ENCODE measurements at places on chromosomes 13 and 19.

- no peak for DNase-seq
Measured at GRCh38 chr19:32203161-32203560, 142.2 kb upstream of the ZNF507 start.

GRCh38 chr13:96214824-96215445 is 125.0 kb downstream of the HS6ST3 start:
- DNase-seq = no peak

GRCh38 chr19:31301306-31301980 is 47.8 kb downstream of the TSHZ3 start:
- DNase-seq = no peak

DNA sequence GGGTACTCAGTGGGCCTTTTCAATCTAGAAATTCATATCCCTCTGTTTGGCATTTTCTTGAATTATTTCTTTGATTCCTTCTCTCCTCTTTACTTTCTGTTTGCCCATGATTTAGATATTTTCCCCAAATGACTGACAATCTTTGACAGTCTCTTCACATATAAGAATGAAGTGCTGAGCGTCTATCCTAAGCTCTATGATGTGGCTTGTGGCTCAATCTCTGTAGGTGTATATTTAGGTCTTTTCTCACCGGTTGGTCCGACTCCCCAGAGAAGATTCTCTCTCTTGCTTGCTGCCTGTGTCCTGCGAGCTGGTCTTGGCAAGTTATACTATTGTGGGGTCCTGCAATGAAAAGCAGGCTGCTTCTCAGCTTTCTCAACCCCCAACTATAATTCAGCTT is 29.0 kb downstream of the FLT3 start:
- no peak for DNase-seq

DNA sequence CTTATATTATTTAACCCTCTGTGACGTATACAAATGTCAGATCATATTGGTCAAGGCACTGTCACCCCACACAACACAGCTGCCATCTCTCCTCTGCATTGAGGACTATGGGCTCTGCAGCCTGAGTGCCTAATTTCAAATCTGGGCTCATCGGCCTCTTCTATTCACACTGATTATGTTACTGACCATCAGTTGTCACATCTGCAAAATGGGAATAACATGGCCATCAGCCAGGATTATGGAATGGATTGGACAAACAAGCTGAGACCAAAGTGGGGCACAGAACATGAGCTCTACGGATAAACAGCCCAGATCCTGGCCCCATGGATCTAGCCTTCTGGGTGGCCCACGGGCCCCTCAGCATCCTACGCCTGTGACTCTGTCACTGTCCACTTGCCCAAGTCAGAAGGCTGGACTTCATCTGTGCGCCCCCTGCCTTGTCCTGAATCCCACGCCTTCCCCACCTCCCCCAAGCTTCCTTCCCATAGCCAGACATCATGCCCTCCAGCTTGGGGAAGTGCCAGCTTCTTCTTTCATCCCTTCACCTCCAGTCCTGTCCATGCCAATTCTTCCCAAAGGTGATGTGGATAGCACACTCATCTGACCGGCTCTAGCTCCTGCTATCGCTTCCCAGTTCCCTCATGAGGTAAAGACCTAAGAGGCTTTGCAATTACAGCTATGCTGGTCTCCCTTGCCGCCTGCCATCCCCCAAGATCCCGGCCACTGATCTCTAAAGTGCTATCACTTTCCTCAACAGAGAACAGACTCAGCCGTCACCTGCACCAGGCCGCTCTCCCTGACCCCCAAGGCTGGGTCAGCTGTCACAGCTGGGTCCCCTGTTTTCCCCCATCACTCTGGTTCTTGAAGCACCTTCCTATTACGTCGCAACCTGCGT is 872 bp downstream of the FARSA start:
- no peak for DNase-seq

DNA sequence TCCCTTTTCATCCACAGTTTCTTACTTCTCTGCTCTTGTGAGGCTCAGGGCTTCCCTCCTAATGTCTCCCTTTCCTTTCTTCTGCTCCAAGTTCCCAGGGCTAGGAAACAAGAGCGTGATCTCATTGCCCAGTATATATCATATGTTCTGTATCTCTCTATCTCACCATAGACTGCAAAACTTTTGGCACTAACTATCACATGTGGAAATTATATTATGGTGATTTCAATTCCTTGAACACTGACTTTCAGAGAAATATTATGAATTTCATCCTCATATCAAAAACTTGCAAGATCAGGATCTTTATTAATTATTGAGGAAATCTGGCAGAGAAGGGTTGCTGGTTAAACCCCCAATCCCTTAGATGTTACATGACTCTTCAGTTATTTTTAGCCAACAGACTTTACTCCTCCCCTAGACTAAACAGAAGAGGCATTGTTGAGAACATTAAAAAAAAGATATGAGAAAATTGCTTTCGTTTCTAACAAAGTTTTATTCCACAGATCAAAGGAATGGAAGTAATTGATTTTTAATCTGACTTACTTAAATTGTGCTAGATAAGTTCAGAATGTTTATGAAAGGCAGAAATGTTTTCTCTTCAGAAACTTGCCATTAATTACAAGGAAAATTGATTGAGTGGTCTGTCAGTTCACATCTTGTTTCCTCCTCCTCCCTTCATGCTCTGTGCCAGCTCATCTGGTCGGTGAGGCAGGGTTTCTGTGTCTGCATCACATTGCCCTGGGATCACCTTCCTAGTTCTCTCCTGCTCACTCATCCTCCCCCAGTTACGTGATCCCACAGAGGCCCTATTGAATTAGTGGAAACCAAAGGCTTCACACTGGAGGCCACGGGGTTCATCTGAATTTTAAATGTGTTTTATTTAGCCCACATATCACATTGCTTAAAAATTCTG is 378.5 kb downstream of the LMO7 start:
- no peak for DNase-seq

DNA sequence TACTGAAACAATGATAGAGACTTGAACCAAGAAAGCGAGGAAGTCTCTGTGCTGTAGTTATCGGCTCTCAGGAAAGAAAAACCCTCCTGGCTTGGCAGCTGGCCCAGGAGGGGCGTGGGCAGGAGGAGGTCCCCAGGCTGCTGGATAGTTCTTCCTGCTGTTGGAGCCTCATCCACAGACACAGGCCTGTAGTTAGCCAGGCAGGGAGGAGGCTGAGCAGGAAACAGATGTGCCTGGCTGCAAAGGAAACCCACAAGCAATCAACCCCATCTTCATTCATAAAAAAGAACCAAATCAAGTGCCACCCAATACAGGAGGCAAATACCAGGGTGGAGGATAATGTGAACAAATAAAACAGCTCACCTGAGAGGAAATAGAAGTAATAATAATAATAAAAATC is 86.2 kb downstream of the IRS2 start:
- no peak for DNase-seq

GRCh38 chr19:3637621-3638020 is 11.0 kb upstream of the CACTIN start:
- no peak for DNase-seq

GRCh38 chr13:33206425-33206824 is 79.1 kb downstream of the STARD13 start:
- DNase-seq = no peak

DNA sequence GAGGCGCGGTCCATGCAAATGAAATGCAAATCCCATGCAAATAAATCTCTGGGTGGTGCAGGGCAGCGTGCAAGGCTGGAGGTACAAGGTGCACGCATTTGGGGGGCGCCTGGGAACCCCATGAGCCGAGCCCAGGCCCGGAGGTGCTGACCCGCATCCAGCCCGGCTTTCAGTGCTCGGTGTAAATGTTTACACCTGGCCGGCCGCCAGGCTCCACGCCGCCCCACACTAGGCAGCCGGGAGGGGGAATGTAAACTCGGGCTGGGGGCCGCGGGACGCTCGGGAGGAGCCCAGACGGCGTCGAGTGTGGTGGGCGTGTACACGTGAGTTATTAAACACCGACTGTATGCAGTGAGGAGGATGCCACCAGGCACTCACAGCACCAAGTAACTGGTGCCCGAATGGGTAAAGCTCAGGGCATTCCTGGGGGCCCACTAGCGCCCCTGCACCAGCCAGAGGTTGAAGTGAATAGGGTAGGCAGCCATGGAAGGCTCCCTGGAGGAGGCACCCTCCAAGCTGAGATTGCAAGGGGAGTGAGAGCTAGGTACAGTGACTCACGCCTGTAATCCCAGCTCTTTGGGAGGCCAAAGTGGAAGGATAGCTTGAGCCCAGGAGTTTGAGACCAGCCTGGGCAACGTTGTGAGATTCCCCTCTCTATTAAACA is 17.2 kb downstream of the FUT6 start:
- DNase-seq = no peak

GRCh38 chr19:58042495-58043340 is 8.9 kb downstream of the ZSCAN1 start:
- DNase-seq = no peak

GRCh38 chr19:13220847-13221246 is 70.6 kb downstream of the IER2 start:
- no peak for DNase-seq

DNA sequence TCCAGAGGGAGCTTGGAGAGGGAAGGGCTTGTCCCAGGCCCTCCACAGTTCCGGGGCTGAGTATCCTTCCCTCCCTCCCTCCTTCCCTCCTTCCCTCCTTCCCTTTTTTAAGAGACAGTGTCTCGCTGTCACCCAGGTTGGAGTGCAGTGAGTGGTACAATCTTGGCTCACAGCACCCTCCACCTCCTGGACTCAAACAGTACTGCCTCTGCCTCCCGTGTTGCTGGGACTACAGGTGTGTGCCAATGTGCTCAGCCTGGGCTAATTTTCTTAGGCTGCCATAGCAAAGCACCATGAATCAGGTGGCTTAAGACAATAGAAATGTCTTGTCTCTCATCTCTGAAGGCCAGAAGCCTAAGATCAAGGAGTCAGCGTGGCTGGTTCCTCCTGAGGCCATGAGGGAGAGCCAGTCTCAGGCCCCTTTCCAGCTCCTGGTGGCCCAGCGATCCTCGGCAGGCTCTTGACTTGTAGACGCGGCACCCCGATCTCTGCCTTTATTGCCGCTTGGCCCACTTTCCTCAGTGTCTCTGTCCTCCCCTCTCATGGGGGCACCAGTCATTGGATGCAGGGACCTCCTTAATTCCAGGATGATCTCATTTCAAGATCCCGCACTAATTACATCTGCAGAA is 47.5 kb downstream of the CRTC1 start:
- no peak for DNase-seq

GRCh38 chr13:99659226-99659625 is 158.0 kb downstream of the TM9SF2 start:
- no peak for DNase-seq

GRCh38 chr13:44819772-44820171 is 169.5 kb downstream of the NUFIP1 start:
- DNase-seq = no peak

GRCh38 chr19:53254411-53255341 is at the start of gene ZNF677:
ZNF677 (minus strand) TSS chr19:53254873; CDS start chr19:53251550, 3,323 bp downstream.
- DNase-seq = peak; percentile 79

GRCh38 chr19:49983645-49984229 is 22.8 kb upstream of the SIGLEC11 start:
- peak; percentile 81 for DNase-seq

- no peak for DNase-seq
Measured at GRCh38 chr19:46216612-46217011, 12.9 kb upstream of the IGFL1 start.

DNA sequence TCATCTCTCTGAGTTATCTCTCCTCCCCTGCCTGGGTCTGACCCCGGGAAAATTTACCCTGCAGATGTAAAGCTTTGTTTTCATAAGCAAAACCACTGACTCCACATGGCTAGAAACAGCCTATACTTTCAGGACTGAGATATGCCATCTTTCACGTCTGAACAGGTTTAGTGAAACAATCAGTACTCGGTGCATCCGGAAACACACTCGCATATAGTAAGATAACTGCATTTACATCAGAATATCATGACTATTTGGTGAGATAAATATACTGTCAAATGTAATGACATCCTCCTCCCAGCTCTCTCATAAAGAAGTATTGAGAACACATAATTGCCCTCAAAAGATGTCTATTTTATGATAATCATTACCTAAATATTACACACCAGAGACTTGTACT is 172.8 kb downstream of the EFNB2 start:
- DNase-seq = no peak

- DNase-seq = no peak
Measured at GRCh38 chr13:103762523-103762922, 696.3 kb upstream of the SLC10A2 start.

GRCh38 chr19:42831221-42832019 is 48.1 kb downstream of the PSG1 start:
- DNase-seq = no peak

DNA sequence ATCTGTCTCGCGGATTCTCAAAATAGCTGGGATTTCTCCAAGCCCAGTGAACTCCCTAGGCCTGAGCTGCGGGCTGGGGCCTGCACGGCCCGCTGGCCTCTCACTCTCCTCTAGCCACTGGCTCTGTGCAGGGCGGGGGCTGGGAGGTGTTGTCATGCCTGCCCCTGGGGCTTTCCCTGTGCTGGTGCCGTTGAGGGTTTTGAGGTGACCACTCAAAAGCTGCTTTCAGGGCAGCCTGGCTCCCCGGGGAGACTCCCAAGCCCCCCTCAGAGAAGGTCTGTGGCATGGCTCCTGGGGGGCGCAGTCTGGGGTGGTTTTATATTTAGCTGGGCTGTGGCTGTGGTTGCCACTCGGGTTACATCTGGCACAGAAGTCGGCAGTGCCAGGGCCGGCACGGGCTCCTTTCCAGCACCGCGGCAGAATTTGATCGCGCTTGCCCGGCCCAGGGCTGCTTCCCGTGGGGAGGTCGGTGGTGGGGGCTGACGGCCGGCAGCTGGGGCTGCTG is 10.0 kb downstream of the NDUFB7 start:
- DNase-seq = no peak

DNA sequence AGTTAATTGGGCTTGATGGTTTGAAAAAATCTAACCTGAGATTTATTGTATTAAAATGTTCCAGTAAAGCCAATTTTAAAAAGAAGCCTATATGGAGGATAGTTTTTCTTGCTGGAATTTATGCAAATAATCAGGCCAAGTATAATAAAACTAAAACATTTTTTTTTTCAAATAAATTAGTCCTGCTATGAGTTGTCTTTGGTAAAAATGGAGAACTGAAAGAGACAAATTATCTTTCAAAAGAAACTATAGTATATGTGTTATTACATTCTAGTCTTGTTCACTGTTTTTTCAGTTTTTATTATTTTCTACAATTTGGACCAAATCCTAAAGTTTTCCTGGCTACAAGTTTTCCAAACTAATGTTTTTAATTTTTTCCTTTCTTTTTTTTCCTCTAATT is 468.9 kb downstream of the UQCRFS1 start:
- DNase-seq = no peak
